B cell (primary cell): ENCODE measurements at places on chromosomes 16 and 17.

GRCh38 chr16:89168381-89169189, 3.0 kb upstream of the CDH15 start:
- H3K4me3 ChIP-seq: no peak overlapping the region
- H3K36me3 ChIP-seq: no peaks in the 10 kb centered on the region
- DNase-seq: no peak

DNA sequence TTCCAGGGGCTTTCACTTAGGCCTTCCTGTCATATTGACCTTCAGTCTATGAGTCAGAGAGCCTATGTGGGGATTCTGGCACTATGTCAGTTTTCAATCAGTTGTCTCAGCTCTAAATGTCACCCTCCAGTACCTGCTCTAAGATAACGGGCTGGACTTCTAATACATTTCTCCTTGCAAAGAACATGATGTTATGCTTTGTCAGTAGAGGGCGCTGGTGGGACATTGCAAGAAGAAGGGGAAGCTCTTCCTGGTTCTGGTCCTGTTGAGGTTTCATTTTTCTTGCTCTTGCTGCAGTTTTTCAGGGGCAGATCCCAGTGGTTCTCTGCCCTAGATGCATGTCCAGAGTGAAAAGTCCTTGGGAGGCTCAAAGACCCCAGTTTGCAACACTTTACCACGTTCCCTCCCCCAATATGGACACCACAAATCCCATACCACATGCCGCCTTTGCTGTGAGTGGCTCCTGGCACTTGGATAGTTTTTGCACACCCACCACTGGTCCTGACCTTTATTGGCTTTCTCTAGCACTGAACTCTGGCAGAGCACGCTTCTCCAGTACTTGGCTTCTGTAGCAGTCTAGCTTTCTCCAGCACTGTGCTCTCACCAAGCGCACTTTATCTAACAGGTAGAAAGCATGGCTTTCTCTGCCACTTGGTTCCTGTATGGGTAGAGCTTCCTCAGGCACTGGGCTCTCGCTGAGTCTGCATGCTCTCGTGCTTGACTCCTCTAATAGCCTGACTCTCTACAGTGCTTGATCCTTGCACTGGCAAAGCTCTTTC, 49.0 kb downstream of the BCL7C start:
- no peak overlapping the region for H3K27ac ChIP-seq
- H3K4me1 ChIP-seq: peaks cover 9% of the 10 kb centered on the region
- H3K27me3 ChIP-seq: no peaks in the 10 kb centered on the region
- peak; percentile 89 for DNase-seq

- peaks cover 14% of the 10 kb centered on the region for H3K4me1 ChIP-seq
- peaks cover 18% of the 10 kb centered on the region for H3K27me3 ChIP-seq
- no peak overlapping the region for H3K27ac ChIP-seq
- no peaks in the 10 kb centered on the region for H3K36me3 ChIP-seq
- no peak overlapping the region for H3K4me3 ChIP-seq
These were observed 132.4 kb upstream of the GSE1 start for GRCh38 chr16:85480727-85481101.

- no peaks in the 10 kb centered on the region for H3K27me3 ChIP-seq
- H3K4me1 ChIP-seq: no peaks in the 10 kb centered on the region
- H3K4me3 ChIP-seq: no peak overlapping the region
- H3K27ac ChIP-seq: no peak overlapping the region
These were observed 25.8 kb downstream of the ABR start for GRCh38 chr17:1153795-1154546.

DNA sequence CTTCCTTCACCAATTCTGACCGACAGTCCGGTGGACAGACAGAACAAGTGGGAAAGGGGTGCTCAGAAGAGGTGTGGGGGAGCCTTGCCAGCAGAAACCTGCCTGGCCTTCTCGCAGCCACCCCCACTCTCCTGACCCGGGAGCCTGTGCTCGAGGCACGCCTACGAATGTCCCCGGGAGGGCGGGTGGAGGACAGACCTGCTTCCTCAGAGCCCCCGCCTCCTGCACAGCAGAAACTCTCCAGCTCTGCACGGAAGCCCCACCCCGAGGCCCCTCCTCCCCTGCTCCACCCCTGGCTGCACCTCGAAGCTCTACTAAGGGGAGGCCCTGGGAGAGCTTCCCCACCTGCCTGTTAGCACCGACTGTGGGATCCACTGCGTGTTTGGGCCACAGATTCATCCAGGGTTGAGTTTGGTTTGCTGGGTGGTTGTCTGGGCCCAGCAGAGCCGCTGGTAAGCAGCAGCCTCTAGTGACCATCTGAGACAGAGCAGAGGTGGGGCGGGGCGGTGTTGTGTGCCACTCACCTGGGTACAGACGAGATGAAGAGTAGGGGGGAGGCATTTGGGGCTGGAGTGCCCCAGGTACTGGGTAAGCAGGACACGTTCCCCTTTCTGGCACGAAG, 6.2 kb downstream of the TAF1C start:
- H3K27me3 ChIP-seq: no peaks in the 10 kb centered on the region
- H3K27ac ChIP-seq: no peak overlapping the region
- H3K36me3 ChIP-seq: no peaks in the 10 kb centered on the region
- no peak for DNase-seq
- H3K4me1 ChIP-seq: no peaks in the 10 kb centered on the region
- H3K4me3 ChIP-seq: no peak overlapping the region

GRCh38 chr17:2700030-2700490, 11.5 kb downstream of the CLUH start:
- H3K4me1 ChIP-seq: no peaks in the 10 kb centered on the region
- H3K36me3 ChIP-seq: peaks cover 57% of the 10 kb centered on the region
- H3K27me3 ChIP-seq: no peaks in the 10 kb centered on the region
- no peak for DNase-seq
- H3K27ac ChIP-seq: no peak overlapping the region

DNA sequence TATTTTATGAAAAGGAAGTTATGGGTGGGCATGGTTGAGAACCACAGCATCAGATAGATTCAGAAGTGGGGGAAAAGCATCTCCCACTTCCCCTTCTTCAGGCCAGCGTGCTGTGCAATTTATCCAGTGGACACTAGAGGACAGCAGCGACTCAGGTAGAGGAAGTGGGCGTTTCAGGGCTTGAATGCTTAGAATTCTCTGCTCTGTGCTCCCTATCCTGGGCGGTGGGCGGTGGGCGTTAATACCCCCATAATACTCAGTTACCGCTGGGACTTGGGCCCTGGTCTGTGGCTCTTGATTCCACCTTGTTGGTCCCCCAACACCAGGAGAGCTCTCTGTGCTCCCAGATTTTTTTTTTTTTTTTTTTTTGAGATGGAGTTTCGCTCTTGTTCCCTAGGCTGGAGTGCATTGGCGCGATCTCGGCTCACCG, 3.7 kb upstream of the LYZL6 start:
- H3K36me3 ChIP-seq: no peaks in the 10 kb centered on the region
- H3K27ac ChIP-seq: no peak overlapping the region
- H3K27me3 ChIP-seq: no peaks in the 10 kb centered on the region
- H3K4me3 ChIP-seq: no peak overlapping the region
- peaks cover 4% of the 10 kb centered on the region for H3K4me1 ChIP-seq

GRCh38 chr16:9854675-9855074, 327.6 kb downstream of the GRIN2A start:
- no peaks in the 10 kb centered on the region for H3K36me3 ChIP-seq

GRCh38 chr16:86086471-86086870, 187.5 kb downstream of the IRF8 start:
- H3K27me3 ChIP-seq: peaks cover 6% of the 10 kb centered on the region
- H3K27ac ChIP-seq: no peak overlapping the region
- H3K4me1 ChIP-seq: peaks cover 13% of the 10 kb centered on the region
- DNase-seq: no peak
- no peak overlapping the region for H3K4me3 ChIP-seq

GRCh38 chr16:29994600-29995323, 655 bp downstream of the HIRIP3 start:
- no peaks in the 10 kb centered on the region for H3K36me3 ChIP-seq
- H3K27ac ChIP-seq: peak overlapping the region; percentile 94
- peaks cover 22% of the 10 kb centered on the region for H3K4me1 ChIP-seq

DNA sequence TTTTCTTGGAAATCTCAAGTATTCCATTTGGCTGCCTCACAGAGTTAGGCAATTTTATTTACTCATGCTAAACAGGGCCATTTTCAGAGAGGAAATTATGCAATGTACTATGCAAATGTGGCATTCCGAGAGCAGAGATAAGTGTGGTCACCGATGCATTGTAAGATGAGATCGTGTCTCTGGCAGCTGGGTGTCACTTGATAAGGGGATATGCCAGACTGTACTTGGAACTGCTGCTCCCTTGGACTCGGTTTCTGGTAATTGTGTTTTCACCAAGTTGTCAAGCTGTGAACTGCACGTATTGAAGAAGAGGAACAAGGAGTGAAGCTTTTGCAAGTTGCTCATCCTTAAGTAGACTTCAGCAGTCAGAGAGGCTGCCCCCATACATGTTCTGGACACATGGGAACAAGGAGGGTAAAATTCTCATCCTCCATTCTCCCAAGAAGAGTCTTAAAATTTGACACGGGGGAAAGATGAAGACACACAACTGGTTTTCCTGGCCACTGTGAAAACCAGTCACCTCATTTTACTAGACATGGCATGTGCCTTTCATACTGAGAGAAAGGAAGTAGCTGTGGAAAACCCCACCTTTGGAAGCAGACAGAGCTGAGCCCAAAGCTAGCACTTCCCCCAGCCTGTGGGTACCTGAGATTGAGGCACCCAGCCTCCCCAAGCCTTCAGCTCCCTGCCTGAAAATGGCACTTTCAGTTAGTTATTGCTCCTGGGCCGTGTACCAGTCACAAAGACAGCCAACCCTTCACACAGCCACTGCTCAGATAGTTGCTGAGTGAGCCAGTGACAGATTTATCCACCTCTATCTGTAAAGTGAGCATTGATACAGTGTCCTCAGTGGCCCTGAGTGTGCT, 150.7 kb downstream of the SOCS1 start:
- peak; percentile 70 for DNase-seq
- H3K4me3 ChIP-seq: no peak overlapping the region
- no peak overlapping the region for H3K27ac ChIP-seq
- H3K36me3 ChIP-seq: no peaks in the 10 kb centered on the region

DNA sequence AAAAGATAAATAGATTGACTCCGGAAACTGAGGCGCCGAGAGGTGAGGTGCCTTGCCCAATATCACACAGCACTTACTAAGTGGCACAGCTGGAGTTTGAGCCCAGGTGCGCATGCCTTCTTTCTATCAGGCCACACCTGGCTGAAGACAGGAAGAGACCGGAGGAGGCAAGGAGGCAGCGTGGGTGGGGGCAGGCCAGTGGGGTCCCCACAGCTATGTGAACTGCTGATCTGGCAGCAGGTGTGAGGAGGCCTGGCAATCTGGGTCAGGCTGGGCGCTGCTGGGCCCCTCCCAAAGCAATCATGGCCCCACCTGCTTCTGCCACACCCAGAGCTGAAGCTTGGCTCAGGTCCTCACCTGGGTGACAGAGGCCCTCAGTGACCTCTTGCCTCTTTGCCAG, 1.9 kb upstream of the GDPD3 start:
- H3K4me3 ChIP-seq: no peak overlapping the region
- peak overlapping the region; percentile 19 for H3K27ac ChIP-seq
- H3K4me1 ChIP-seq: peaks cover 8% of the 10 kb centered on the region

- H3K36me3 ChIP-seq: no peaks in the 10 kb centered on the region
- no peak overlapping the region for H3K27ac ChIP-seq
- no peak for DNase-seq
- peaks cover 48% of the 10 kb centered on the region for H3K4me1 ChIP-seq
- H3K4me3 ChIP-seq: no peak overlapping the region
These were observed 9.9 kb downstream of the XYLT1 start for GRCh38 chr16:17460890-17461289.

GRCh38 chr17:17466511-17466910, 10.3 kb upstream of the MED9 start:
- no peaks in the 10 kb centered on the region for H3K36me3 ChIP-seq
- no peaks in the 10 kb centered on the region for H3K4me1 ChIP-seq
- no peak overlapping the region for H3K27ac ChIP-seq
- H3K27me3 ChIP-seq: no peaks in the 10 kb centered on the region

GRCh38 chr17:45265821-45266220, 3.9 kb upstream of the SPATA32 start:
- peaks cover 5% of the 10 kb centered on the region for H3K4me1 ChIP-seq
- H3K4me3 ChIP-seq: no peak overlapping the region
- H3K27ac ChIP-seq: no peak overlapping the region
- no peaks in the 10 kb centered on the region for H3K36me3 ChIP-seq

- no peaks in the 10 kb centered on the region for H3K36me3 ChIP-seq
- H3K4me3 ChIP-seq: no peak overlapping the region
- H3K4me1 ChIP-seq: no peaks in the 10 kb centered on the region
- DNase-seq: no peak
These were observed 19.3 kb downstream of the DBNDD1 start for GRCh38 chr16:89999831-90000574.

DNA sequence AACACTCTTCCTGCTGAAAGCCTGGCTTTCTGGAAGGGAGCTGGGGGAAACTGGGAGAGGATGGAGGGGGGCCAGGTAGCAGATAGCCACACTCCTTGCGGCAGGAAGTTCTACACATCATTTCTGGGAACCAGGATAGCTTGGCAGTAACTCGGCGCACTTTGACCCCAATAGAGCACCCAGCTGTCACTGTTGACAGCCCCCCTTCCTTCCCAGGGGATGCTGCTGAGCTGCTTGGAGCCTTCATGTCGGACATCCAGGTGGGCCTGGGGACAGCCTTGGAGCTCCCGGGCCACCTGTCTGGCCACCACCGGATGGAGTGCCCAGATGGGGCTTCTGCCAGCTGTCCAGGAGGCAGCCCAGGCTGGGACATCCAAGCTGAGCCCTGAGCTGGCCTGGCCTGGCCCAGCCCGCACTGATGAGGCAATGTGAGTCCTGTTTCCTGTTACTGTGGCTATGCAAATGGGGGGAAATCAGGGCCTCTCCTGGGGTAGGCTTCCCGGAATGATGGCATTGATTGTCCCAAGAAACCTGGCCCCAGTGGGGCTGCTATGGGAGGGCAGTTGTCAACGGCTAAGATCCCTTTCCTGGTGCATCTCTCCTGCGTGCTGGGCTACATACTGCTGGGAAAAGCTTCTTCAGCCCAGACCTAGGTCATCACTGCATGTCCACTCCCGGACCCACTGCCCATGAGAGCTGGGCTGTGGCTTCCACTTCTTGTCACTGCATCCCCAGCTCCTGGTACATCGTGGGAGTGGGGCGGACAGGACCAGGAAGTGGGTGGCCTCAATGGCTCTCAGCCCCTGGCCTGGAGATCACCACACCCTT, 50.0 kb downstream of the SOCS1 start:
- H3K27ac ChIP-seq: no peak overlapping the region
- no peaks in the 10 kb centered on the region for H3K36me3 ChIP-seq
- no peak for DNase-seq
- H3K27me3 ChIP-seq: peaks cover 9% of the 10 kb centered on the region

- H3K4me1 ChIP-seq: peaks cover 66% of the 10 kb centered on the region
- peak; percentile 33 for DNase-seq
- peak overlapping the region; percentile 90 for H3K27ac ChIP-seq
- peak overlapping the region; percentile 84 for H3K4me3 ChIP-seq
These were observed 98.0 kb downstream of the RAB11FIP4 start for GRCh38 chr17:31489295-31490018.

GRCh38 chr16:23282568-23282967, 19.5 kb upstream of the SCNN1B start:
- H3K27ac ChIP-seq: no peak overlapping the region
- DNase-seq: no peak
- no peak overlapping the region for H3K4me3 ChIP-seq
- H3K4me1 ChIP-seq: no peaks in the 10 kb centered on the region

GRCh38 chr17:2802574-2802973, 6.3 kb downstream of the RAP1GAP2 start:
- H3K4me1 ChIP-seq: peaks cover 2% of the 10 kb centered on the region
- H3K36me3 ChIP-seq: peaks cover 5% of the 10 kb centered on the region
- H3K27me3 ChIP-seq: no peaks in the 10 kb centered on the region
- H3K27ac ChIP-seq: no peak overlapping the region

GRCh38 chr16:75311383-75311938, 60.0 kb upstream of the BCAR1 start:
- no peaks in the 10 kb centered on the region for H3K4me1 ChIP-seq
- no peak overlapping the region for H3K4me3 ChIP-seq
- no peak overlapping the region for H3K27ac ChIP-seq
- peaks cover 4% of the 10 kb centered on the region for H3K27me3 ChIP-seq
- no peak for DNase-seq
